ENCODE measurements at places on chromosomes 13 and 19. TPM values are rescaled to one million over a fixed set of nuclear protein-coding genes. Genes with fewer than 3 reads are reported as not detected.

The MBD3L2 gene
- not detected for total RNA-seq

The CRLF1 gene
- 7.0 TPM for total RNA-seq

The ZNF493 gene
- 15.7 TPM for total RNA-seq

The ZIC2 gene
- 0.31 TPM for total RNA-seq

The ADM5 gene
- total RNA-seq, result 1.2 TPM

The GJB2 gene
- 18.1 TPM for total RNA-seq

The RHPN2 gene
- total RNA-seq, result 37.3 TPM

The PGLYRP2 gene
- total RNA-seq, result not detected

The TSSK6 gene
- total RNA-seq, result 1.8 TPM

The THSD1 gene
- total RNA-seq, result 1.2 TPM

The TNNT1 gene
- 0.63 TPM for total RNA-seq

The CBY2 gene
- not detected for total RNA-seq

The KLK14 gene
- not detected for total RNA-seq

The ATP4B gene
- not detected for total RNA-seq

The ZIC5 gene
- not detected for total RNA-seq

The JSRP1 gene
- total RNA-seq, result 2.4 TPM

The ERICH6B gene
- total RNA-seq, result not detected

The OR10H4 gene
- total RNA-seq, result not detected

The DHDH gene
- not detected for total RNA-seq

The GNG7 gene
- 2.5 TPM for total RNA-seq

The THSD8 gene
- 10.4 TPM for total RNA-seq

The ZNF221 gene
- 1.9 TPM for total RNA-seq

The FBXW9 gene
- total RNA-seq, result 7.8 TPM

The FGF21 gene
- total RNA-seq, result not detected

The ZNF112 gene
- 6.6 TPM for total RNA-seq

The UBE2L5 gene
- total RNA-seq, result not detected

The LILRB5 gene
- total RNA-seq, result 17.5 TPM

The SIGLEC12 gene
- total RNA-seq, result not detected

The PCP2 gene
- not detected for total RNA-seq

The POU4F1 gene
- not detected for total RNA-seq

The ZNF229 gene
- total RNA-seq, result 2.5 TPM

The DOCK6 gene
- total RNA-seq, result 62.4 TPM

The SERPINE3 gene
- total RNA-seq, result not detected

The STOML3 gene
- total RNA-seq, result not detected

The CEACAM21 gene
- 1.4 TPM for total RNA-seq

The NAPSA gene
- 3.2 TPM for total RNA-seq

The KIRREL2 gene
- not detected for total RNA-seq

The FLT3LG gene
- total RNA-seq, result 7.8 TPM

The NKG7 gene
- 4.3 TPM for total RNA-seq

The KIR2DL1 gene
- total RNA-seq, result not detected

The LCP1 gene
- total RNA-seq, result 15.7 TPM

The SYNE4 gene
- 6.9 TPM for total RNA-seq

The ERICH4 gene
- total RNA-seq, result not detected

The TPTE2 gene
- not detected for total RNA-seq
